ENCODE measurements at places on chromosomes 4 and X.
A peak's percentile ranks its signal among the peaks of the same experiment; 100 is the strongest.

GRCh38 chr4:124484008-124484407 lies 228.5 kb downstream of the ANKRD50 start:
- no peak for DNase-seq

GRCh38 chr4:182251116-182251515 lies 7.9 kb downstream of the TENM3 start:
- DNase-seq: no peak

- DNase-seq: no peak
Observed at GRCh38 chrX:129361576-129361975, 161.7 kb downstream of the SMARCA1 start.

GRCh38 chr4:98642991-98643426 lies 15.4 kb downstream of the TSPAN5 start:
- peak; percentile 69 for DNase-seq

DNA sequence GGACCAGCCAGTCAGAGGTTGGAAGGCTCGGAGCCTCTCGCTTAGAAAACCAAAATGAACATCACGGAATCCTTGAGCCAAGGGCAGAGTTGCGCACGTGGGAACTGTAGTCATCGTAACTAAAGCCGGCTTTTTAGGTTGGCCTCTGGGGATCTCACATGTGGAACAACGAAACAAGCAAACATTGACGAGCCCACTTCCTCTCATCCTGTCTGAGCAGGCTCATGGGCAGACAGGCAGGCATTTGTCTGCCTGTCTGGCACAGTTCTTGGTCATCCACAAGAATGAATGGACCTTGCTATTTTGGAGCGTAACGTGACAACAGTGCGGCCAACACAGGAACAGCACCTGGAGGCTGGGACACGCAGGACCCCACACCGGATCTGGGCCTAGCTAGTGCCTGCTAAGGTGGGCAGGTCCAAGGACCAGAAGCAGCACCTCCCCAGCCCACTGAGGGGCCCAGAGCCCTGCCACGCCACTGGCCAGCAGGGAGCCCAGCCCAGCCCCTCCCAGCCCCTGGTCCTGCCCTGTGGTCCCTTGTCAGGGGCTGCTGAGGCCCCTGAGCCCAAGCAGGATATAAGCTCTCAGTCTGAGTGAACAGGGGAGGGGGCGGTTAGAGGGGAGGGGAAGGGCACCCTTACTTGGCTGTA lies 9.2 kb upstream of the TREX2 start:
- no peak for DNase-seq

- DNase-seq: no peak
Observed at GRCh38 chr4:10589799-10590198, 94.8 kb downstream of the CLNK start.

DNA sequence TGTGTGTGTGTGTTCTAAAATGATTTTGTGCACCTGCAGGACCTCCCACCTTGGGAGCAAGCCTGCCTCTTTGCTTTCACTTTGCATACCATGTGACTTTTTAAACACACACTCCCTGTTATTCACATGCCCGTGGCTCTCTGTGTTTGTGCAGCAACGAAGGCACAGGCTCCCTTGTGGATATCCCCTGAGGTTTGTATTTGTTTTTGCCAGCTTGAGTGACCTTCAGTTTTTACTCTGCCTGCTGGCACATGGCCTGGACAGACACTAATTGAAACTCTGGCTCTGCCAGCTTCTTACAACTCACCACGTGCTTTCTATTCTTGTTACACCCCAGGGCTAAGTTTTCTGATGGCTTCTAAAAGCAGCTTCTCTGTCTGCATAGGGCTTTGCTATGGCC lies 885.8 kb downstream of the SH3BGRL start:
- no peak for DNase-seq

DNA sequence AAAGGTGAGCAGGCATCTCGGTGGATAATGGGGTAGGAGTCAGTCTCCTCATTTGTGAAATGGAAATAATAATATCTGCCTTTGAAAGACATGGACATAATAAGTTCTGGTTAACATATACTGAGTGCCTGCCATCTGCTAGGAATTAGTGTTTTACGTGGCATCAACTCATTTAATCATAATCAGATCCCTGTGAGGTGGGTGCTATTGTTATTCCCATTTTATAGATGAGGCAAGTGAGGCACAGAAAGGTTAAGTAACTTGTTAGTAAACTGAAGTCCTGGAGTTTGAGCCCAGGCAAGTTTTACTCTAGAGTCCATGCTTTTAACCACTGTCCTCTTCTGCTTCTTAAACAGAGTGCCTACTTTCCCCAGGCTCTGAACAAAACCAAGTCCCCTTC lies 7.5 kb downstream of the CCDC120 start:
- no peak for DNase-seq

DNA sequence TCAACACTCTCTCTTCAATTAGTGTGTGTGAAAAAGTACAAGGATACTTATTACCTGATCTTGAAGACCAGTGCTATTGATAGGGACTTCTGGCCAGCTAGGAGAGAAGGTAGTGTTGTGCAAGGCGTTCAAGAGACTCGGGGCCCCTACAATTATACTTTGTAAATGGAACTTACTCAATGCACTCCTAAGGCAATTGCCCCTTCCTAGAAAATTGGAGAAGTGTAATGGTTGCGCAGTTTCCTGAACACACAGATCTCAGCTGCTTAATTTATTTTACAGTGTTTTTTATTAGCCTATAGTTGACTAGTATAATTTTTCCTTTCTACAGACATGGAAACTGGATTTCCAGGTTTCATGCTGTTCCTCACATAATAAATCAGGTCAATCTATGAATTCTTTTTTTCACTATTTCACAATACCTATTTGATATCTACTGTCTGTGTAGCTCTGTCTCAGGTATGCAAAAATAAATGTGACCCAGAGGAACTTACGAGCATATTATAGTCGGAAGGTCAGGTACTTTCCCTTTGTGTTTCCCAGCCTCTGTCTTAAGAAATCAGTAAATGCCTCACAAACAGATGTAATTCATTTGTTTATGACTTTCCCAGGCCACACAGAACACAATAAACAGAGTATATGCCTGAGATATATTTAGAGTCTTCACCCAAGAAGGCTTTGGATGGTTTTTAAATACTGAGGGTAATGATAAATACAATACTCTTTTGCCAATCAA lies 89.1 kb upstream of the TET2 start:
- DNase-seq: no peak

DNA sequence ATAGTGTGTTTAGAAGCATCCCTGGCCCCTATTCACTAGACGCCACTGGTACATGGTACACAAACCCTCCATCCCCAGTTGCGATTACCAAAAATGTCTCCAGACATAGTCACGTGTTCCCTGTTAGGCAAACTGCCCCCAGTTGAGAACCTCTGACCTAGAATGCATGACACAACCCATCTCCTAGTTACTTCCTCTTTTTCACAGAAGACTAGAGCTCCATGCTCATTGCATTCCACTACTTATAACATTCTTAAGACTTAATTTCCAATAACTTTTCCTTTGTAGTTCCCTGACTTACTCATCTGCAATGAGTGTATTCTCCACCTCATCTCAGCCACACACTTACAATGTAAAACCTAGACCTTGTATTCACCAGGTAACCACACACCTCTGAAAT lies 68.6 kb downstream of the PRSS12 start:
- no peak for DNase-seq

DNA sequence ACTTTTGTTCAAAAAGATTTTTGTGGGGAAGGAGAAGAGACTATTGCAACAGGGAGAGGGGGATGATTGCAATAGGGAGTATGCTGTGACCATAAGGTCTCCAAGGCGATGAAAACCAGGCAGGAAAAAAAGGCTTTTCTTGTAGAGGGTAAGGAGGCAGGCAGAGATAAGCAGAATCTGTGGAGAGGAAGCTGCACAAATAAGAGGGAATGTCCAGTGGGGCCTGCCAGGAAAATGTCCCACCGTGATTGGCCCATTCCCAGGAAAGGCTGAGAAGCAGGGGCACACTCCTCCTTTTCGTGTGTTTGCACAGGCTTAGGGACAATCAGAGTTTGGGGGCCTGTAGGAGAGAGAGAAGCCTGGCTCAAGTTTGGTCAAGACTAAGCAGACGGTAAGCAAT lies 29.1 kb downstream of the SPACA5 start:
- no peak for DNase-seq

DNA sequence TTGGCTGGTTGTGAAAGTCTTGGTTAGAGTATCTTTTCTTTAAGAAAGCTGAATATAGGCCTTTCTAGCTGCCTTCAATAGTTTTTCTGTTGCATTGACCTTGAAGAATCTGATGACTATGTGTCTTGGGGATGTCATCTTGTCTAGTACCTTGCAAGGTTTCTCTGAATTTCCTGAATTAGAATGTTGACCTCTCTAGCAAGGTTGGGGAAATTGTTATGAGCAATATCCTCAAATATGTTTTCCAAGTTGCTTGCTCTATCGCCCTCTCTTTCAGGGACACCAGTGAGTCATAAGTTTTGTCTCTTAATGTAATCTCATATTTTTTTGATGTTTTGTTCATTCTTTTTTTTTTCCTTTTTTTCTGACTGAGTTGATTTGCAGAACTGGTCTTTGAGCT lies 194.7 kb downstream of the RAB28 start:
- DNase-seq: peak; percentile 19

GRCh38 chr4:142974328-142974727 lies 128.2 kb upstream of the INPP4B start:
- DNase-seq: no peak

- no peak for DNase-seq
Observed at GRCh38 chr4:160724063-160724462, 1439.7 kb downstream of the FSTL5 start.

- peak; percentile 89 for DNase-seq
Observed at GRCh38 chrX:104343428-104344129, 88.8 kb upstream of the ESX1 start.

GRCh38 chrX:10556405-10556804 lies 64.0 kb downstream of the MID1 start:
- DNase-seq: no peak

DNA sequence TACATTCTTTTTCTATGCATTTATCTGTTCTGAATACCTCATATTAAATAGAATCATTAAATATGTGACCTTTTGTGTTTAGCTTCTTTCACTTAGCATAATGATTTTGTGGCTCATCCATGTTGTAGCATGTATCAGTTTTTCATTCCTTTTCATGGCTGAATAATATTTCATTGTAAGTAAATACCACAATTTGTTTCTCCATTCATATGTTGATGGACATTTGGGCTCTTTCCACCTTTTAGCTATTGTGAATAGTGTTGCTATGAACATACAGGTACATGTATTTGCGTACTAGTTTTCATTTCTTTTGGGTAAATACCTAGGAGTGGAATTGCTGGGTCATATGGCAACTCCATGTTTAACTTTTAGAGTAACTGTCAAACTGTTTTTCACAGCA lies 85.1 kb downstream of the GNL3L start:
- no peak for DNase-seq

Measured in HFFc6 (cell line).